ENCODE measurements at places on chromosomes 2 and 18.

GRCh38 chr2:105391058-105391627 is 7.7 kb downstream of the FHL2 start:
- no peak for DNase-seq

DNA sequence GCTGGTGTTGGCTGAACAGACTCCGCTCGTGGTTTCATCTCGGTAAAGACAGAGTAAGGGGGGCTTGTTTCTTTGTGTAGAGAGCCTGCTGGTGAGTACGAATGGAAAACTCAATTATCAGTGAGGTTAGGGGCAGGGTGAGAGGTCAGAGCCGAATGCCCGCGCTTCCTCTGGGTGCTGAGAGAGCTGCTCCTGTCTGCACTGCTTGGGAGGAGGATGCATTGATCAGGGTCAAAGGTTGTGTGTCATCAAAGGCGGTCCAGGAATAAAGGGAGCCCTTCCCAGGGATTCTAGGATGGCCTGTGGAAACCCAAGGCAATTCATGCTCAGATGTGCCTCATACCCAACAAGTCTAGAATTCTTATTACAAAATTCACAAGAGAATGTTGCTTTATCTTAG is 143.9 kb downstream of the MYCN start:
- no peak for DNase-seq

DNA sequence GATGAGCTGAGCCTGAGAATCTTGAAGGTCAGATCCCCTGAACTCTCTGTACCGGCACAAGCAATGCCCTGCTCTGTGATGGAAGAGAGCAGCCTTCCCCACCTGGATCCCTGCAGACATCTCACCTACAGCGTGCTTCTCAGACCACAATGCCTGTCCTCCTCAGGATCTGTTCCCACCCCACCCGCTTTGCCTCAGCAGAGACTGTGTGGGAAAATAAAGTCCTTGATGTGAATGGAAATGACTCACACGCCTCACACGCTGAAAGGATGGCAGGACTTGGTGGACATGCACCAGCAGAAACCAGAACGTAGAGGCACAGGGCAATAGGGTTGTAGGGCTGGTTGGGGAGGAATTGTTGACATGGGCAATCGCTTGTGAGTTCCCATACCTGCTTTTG is 117.9 kb upstream of the POU3F3 start:
- DNase-seq = peak; percentile 38

- no peak for DNase-seq
These were observed 94.2 kb downstream of the NEB start for GRCh38 chr2:151640087-151640486.

DNA sequence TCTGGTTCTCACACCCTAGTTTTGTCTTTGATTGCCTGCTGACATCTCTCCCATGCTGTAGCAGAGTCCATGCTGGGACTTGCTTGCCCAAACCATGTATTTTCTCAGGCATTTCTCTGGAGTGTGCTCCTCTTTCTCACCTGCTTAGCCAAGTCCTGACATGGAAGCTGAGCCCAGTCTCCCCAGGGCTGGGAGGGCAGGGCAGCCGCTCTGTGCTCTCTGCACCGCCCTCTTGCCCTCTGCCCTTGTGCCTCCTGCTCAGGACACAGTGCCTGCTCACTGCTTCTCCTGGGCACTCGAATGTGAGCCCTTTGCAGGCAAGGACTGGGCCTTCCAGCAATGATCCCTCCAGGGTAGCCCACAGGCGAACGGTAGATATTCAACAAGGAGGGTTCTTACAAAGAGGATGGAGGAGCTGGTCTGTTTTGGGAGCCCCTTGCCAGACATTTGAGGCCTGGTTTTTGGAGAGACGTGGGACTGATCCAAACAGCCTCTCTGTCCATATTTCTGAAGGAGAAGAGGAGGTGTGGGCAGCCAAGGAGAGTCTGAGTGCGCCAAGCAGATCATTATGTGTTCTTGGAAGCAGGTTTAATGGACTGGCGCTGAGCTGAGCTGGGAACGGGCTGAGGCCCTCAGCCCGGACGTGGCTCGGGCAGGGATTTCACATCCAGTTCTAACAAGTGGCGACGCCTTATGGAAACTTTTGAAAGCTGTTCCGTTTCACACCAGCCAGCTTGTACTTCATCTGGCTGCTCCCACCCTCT is 4.0 kb downstream of the SLC14A2 start:
- no peak for DNase-seq

DNA sequence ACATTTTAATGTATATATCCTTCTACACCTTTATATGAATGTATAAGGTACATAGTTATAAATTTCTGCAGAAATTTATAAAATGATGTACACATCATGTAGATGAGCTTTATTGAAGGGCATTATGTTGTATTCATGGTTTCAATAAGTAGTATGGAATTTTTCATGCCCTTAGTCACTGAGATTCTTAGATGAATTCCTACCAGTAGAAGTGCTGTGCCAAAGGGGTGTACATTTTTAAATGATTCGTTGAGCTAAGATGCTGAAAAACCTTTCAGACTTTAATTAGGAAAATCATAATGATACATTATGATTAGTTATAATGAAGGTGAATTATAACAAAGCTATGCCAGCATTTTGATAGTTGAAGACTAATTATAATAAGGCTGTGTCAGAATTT is 115.2 kb downstream of the ZNF236 start:
- no peak for DNase-seq
